NCI-H187 treated with DMSO at 0.1 percent for 48 hours (cell line): ENCODE measurements at places on chromosomes 5 and 9.

DNA sequence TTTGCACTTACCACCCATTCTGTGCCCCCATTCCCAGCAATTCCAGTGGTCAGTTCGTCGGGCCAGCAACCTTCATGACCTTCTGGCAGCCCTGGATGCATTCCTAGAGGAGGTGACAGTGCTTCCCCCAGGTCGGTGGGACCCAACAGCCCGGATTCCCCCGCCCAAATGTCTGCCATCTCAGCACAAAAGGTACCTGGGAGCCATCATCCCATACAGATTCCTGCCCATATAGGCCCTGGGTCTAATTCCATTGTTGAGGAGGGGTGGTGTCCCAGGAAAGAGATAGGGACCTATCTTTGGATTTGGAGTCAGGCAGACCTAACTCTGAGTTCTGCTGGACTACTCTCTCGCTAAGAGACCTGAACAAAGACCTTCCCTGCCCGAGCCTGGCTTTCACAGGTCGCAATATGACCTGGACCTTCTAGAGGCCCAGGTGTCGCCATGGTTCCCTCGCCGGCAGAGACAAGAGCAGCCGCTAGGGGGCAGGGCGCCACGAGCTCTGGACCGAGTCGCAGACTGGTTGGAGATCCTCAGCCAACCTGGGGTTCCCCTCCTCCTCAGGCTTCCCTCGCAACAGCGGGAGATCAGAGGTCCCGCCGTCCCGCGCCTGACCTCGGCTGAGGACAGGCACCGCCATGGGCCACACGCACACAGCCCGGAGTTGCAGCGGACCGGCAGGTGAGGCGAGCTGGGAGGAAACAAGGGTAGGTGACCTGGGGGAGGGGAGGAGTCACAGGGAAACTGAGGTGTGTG is 3.1 kb downstream of the SLC4A9 start:
- DNase-seq: no peak

DNA sequence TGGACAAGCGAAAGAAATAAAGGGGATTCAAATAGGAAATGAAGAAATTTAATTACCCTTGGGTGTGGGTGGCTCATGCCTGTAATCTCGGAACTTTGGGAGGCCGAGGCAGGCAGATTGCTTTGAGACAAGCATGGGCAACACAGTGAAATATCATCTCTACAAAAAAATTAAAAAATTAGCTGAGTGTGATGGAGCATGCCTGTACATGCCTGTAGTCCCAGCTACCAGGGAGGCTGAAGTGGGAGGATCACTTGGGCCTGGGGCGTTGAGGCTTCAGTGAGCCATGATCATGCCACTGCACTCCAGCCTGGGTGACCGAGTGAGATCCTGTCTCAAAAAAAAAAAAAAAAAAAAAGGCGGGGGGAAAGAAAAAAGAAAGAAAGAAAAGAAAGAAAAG is 4.0 kb upstream of the RCL1 start:
- DNase-seq: no peak

GRCh38 chr5:160363211-160363610 is 7.2 kb downstream of the C1QTNF2 start:
- DNase-seq: no peak

- no peak for DNase-seq
Measured at GRCh38 chr5:158127536-158127935, 268.6 kb upstream of the CLINT1 start.

DNA sequence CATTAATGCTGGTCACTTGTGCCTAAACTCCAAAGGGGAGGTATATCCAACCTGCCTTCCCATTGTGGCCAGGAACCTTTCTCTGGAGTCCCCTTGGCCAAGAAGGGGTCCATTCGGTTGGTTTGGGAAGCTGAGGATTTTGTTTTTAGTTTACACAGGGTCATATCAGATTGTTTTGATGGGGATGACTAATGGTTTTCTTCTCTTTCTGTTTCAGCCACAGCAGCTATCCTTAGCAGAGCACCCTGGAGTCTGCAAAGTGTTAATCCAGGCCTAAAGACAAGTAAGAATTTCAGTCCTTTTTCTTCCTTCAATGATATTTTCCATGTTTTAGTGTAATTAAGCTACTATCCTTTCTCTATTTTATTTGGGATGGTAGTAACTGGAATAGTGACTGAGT is 127.8 kb upstream of the CCDC152 start:
- DNase-seq: no peak

DNA sequence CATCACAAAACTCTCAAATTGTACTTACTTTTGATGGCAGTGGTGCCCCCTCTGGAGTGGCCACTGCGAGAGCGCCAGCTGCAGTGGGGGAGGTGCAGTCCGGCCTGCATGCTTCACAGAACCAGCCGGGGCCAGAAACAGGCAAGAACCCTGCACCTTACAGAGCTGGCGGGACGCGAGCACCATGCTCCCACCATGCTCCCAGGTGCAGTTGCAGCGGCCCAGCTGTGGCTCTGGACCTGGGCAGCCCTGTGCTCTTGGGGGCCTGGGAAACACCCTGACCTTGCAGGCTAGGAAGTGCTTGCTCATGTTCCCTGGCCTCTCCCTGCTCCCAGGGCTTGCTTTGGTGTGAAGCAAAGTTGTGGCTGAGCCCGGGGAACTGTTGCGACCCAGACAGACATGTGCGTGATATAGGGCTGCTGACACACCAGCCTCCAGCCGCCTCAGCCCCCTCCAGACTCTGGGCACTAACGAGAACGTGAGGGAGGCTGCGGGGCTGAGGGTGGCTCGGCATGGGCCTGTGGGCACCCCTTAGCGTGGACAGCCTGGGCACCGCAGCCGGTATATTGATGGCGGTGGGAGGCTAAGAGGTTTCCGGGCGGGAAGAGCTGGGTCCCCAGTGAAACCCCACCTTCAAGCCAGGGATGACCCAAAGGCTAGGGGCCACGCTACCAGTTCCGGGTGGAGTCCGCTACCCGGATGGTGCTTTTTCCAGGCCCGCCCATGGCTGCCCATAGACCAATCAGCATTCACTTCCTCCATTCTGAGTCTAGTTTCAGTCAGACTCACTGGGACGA is 1809.9 kb upstream of the ACO1 start:
- no peak for DNase-seq

- DNase-seq: no peak
Measured at GRCh38 chr5:102866237-102866600, 111.1 kb downstream of the PAM start.

GRCh38 chr5:179272326-179273072 is 72.8 kb downstream of the ADAMTS2 start:
- DNase-seq: no peak

DNA sequence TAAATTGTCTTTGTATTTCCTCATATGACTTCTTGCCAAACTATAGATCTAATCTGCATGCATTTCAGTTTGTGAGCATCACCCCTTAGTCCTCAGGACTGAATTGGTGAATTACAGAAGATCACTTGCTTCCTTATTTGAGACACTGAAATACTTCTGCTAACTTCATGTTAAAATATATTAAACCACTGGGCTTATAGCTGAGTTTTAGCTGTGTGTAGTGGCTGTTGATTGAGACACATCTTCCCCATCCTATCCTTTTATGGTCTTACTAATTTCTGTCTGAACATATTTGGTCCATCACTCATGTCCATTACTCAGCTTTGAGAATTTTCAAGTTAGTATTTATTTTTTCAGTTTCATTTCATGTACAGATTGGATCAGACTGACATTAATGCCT is 295.9 kb downstream of the PSAT1 start:
- DNase-seq: no peak

- DNase-seq: no peak
Measured at GRCh38 chr5:140145818-140146522, 20.2 kb downstream of the IGIP start.

GRCh38 chr9:89077519-89077918 is 86.3 kb downstream of the S1PR3 start:
- no peak for DNase-seq

DNA sequence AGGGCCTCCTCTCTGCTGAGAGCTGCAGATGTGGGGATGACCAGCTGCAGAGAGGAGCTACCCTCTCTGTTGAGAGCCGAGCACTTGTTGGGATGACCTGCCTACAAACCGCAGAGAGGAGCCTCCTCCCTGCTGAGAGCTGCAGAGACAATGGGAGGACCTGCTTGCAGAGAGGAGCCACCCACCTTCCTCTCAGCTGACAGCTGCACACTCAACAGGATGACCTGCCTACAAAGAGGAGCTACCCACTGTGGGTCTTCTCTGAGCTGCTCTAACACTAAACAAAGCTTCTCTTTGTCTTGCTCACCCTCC is 19.6 kb downstream of the TMEM38B start:
- DNase-seq: no peak

- no peak for DNase-seq
Measured at GRCh38 chr9:108780942-108781734, 74.6 kb downstream of the ACTL7B start.

GRCh38 chr5:103541569-103541968 is 21.0 kb downstream of the NUDT12 start:
- no peak for DNase-seq

DNA sequence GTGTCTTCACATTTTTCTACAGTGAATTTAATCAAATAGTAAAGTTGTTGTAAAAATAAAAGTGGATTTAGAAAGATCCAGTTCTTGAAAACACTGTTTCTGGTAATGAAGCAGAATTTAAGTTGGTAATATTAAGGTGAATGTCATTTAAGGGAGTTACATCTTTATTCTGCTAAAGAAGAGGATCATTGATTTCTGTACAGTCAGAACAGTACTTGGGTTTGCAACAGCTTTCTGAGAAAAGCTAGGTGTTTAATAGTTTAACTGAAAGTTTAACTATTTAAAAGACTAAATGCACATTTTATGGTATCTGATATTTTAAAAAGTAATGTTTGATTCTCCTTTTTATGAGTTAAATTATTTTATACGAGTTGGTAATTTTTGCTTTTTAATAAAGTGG is 60.4 kb downstream of the MTAP start:
- DNase-seq: no peak

- no peak for DNase-seq
Measured at GRCh38 chr5:139725073-139725830, 70.4 kb upstream of the PSD2 start.

- DNase-seq: no peak
Measured at GRCh38 chr5:72790186-72790585, 26.3 kb upstream of the TNPO1 start.

DNA sequence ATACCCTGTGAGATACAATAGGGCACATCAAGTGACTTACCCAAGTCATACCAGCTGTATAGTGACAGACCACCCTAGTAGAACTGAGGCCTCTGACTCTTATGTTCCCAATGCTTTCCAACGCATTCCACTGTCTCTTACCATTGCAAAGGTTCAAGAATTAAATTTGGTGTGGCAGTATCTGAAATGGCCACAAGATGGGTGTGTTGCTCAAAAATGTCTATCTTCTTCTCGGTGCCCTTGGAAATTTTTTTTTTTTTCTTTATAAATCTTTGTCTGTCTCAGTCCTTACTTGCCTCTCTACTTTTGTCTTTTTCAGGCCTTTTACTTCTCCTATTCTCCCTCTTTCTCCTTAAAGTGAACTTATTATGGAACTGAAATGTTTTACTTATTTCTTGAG is 48.4 kb downstream of the GPR21 start:
- DNase-seq: no peak

DNA sequence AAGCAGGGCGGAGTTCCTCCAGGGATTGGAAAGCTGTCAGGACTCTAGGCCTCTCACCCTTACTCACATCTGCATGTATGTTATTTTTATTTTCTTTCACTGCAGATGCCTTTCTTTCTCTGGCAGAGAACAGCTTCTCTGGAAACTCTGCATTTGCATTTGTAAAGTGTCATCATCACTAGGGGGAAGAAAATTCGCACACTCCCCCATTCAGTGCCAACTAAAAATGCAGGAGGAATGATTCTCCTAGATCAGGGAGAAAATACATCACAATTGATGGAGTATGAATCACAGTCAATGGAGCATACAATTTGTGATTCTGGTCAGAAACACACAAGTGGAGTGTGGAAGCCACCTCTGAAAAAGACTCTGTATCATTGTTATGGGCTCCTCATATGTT is 351.4 kb upstream of the FTMT start:
- no peak for DNase-seq

- no peak for DNase-seq
Measured at GRCh38 chr5:177067503-177067902, 19.2 kb upstream of the FGFR4 start.

GRCh38 chr5:173880306-173880985 is 7.7 kb upstream of the CPEB4 start:
- no peak for DNase-seq

- no peak for DNase-seq
Measured at GRCh38 chr9:79300068-79300467, 271.7 kb upstream of the TLE4 start.

- no peak for DNase-seq
Measured at GRCh38 chr9:36923025-36923625, 110.9 kb downstream of the PAX5 start.

GRCh38 chr9:26684029-26684428 is 208.6 kb downstream of the CAAP1 start:
- DNase-seq: no peak

DNA sequence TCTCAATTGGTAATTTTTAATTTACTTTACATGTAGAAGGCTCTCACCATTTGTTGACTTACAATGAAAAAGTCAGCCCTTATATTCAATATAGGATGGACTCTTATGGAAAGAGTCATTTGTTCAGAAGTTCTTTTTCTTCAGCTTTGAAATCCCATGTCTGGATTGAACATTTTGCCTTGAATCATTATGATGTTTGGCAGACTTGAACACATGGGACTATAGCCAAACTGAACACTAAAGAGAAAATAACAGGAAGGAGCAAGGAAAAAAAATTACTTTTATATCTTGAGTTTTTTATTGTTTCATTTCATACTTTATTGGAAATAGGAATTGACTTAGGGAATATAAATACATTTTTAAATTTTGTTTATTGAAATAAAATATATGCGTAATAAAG is 1503.0 kb downstream of the EFNA5 start:
- DNase-seq: no peak

- no peak for DNase-seq
Measured at GRCh38 chr9:133323211-133323610, 12.8 kb downstream of the SURF6 start.

- DNase-seq: no peak
Measured at GRCh38 chr5:92242170-92242569, 859.1 kb upstream of the ARRDC3 start.
